ENCODE measurements at places on chromosomes 2 and 18. TPM values are rescaled to one million over a fixed set of nuclear protein-coding genes. Genes with fewer than 3 reads are reported as not detected.

The TMEM163 gene
- polyA plus RNA-seq = 1.2 TPM

The SEMA4C gene
- 35.4 TPM for polyA plus RNA-seq

The CYP20A1 gene
- 14.9 TPM for polyA plus RNA-seq

The SULT1C4 gene
- polyA plus RNA-seq = 16.7 TPM

The IL1A gene
- polyA plus RNA-seq = 0.12 TPM

The UGT1A3 gene
- polyA plus RNA-seq = not detected

The KIF3C gene
- 7.5 TPM for polyA plus RNA-seq

The LRRTM4 gene
- polyA plus RNA-seq = 2.5 TPM

The CD207 gene
- not detected for polyA plus RNA-seq

The RAB27B gene
- polyA plus RNA-seq = 0.22 TPM

The DNER gene
- 1.9 TPM for polyA plus RNA-seq

The SMYD1 gene
- polyA plus RNA-seq = 311 TPM

The ABCB11 gene
- 0.12 TPM for polyA plus RNA-seq

The LAMA1 gene
- 2.0 TPM for polyA plus RNA-seq

The ACTR2 gene
- polyA plus RNA-seq = 132 TPM
